Fibroblast of skin of right biceps (primary cell): ENCODE measurements at places on chromosomes 1 and 21.

- peak; percentile 94 for DNase-seq
Measured at GRCh38 chr1:235069577-235070563, 58.8 kb downstream of the TOMM20 start.

DNA sequence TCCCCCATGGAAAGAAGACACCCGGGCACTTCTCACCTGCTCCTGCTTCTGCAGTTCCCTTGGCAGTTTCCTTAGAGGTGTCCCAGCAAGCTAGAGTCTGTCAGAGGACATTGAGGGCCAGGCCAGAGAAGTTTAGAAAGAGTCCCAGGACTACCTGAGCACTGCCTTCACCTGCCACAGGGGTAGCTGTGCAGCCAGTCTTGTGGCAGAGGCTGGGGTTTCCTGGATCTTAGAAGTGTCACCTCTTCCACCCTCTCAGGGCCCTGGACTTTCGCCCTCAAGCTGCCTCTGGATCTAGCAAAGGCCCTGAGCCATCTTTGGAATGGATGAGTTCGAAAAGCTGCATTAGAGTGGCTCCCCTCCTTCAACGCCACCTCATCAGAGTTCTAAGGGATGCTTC, 34.9 kb upstream of the BTG2 start:
- no peak for DNase-seq

GRCh38 chr1:24725209-24725651, 20.0 kb upstream of the CLIC4 start:
- no peak for DNase-seq

DNA sequence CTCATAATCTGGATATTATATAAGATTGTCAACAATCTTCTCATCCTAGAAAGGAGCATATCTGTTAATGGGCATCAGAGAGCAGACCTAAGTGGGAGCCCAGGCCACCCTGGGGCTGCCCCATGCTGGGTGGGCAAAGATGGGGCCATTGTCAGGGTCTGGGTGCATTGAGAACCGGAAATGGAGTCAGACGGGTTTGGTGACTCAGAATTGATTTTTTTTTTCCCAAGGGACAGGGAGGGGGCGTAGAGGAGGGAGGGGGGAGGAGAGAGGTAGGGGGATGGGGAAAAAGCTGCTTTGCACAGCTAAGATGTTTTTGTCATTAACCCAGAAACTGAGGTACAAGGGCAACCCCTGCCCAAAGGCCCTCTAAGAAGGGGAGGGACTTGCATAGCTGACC, 1.3 kb downstream of the ATXN7L2 start:
- peak; percentile 52 for DNase-seq

DNA sequence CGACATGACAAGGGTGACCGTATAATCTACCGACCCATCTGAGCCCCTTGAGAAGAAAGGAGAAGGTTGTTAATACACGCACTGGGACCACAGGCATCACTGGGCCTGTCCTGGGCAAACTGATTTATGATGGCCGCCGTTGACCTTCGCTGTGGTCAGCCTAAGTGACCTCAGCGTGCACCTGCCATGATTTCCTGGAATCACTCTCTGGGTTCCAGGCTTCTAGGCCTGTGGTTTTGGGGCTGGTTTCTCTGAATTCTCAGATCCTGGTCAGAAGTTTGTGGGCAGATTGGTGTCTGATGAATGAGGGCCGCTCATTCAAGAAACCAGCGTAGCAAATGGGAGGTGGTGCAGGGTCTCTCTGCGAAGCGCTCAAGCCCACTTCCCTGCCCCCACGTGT, 64.0 kb downstream of the SIK1 start:
- DNase-seq, result no peak

GRCh38 chr1:185017338-185017737, 28.0 kb upstream of the RNF2 start:
- peak; percentile 89 for DNase-seq

DNA sequence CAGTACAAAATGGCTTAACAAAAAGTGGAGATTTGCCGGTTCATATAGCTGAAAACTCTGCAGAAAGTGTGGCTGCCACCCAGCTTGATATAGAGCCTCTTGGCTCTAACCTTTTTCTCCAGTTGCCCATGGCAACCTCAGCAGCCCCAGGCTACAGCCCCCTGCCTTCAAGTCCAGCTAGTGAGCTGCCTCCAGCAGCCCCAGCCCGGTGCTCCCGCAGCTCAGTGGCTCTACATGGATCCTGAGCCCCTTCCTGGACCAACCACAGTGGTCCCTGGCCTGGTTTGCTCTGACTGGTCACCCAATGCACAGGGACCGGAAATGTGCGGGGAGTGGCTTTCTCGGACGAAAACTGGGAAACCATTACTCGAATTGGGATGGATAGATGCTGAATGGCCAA, 13.3 kb upstream of the ATF3 start:
- DNase-seq, result no peak

DNA sequence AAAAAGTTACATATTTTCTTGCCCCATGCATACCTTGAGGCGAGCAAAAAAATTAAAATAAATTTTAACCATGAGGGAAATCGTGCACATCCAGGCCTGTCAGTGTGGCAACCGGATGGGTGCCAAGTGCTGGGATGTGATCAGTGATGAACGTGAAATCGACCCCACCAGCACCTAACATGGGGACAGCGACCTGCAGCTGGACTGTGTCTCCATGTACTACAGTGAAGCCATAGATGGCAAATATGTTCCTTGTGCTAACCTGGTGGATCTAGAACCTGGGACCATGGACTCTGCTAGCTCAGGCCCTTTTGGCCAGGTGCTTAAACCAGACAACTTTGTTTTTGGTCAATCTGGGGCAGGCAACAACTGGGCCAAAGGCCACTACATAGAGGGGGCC, 67.4 kb upstream of the PODN start:
- DNase-seq, result no peak

DNA sequence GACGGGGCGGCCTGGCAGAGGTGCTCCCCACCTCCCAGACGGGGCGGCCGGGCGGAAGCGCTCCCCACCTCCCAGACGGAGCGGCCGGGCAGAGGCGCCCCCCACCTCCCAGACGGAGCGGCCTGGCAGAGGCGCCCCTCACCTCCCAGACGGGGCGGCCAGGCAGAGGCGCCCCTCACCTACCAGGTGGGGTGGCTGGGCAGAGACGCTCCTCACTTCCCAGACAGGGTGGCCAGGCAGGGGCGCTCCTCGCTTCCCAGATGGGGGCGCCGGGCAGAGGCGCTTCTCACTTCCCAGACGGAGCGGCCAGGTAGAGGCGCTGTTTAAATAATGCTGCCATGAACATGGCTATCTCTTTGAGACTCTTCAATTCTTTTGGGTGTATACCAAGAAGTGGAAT, 43.7 kb upstream of the ATP6V1G3 start:
- DNase-seq, result no peak

DNA sequence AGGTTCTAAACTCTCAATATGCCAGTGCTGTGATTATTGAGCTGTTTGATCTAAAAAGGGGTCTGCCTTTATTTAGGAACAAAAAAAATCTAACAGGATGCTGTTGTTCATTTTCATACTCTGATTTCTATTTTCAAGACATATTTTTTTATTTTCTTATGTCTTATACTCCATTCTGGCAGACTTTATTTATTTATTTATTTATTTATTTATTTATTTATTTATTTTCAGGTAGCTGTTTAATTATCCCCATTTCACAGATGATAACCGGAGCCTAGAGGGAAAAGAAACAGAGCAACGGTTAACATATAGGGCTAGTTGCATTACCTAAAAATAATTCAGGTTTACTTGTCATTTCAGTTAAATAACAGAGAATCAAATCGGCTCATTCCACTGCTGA, 174.4 kb downstream of the CENPF start:
- DNase-seq, result no peak

- no peak for DNase-seq
Measured at GRCh38 chr1:27133991-27134390, 20.9 kb downstream of the SLC9A1 start.

DNA sequence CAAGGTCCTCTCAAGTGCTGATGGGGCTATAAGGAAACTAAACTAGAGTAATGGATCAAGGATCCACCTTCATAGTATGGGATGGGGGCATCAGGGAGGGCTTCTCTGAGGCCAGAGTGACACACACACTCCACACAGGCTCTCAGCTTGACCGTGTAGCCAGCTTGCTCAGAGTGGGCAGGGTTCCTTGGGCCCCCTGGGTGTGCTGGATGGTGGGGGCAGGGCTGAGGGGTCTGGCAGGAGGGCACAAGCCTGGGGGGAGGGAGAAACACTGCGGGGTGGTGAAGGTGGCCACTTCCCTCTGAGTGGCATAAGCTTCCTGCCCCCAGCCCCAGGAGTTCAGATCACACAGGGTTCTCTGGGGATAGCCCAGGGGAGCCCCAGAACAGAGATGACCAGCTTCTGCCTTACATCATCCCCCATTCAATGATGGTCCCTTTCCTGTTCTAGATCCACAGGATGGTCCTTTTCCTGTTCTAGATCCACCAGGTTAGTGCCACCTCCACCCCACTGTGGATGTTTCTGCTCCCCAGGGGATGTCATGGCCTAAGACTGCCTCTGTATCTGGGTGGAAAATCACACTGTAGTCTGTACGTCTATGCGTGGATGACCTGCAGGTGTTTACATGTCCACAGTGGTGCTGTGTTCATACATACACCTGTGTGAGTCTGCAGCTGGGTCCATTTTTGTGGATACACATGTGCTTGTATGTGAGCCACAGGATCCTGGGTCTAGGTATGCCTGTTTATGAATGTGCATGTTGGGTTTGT, 525.0 kb downstream of the PTPRU start:
- DNase-seq, result no peak

DNA sequence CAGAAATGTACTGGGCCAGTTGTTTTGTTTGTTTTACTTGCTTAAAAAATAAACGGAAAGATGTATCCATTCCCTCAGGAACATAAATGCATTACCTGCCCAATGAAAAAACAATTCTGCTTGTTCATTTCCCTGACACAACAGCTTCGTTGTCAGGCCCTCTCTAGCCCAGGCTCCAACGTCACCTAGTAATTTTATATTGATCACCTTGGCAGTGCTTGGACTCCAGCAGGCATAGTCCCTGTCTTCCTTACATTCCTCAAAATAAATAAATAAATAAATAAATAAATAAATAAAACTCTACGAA, 1.2 kb downstream of the CEP170 start:
- no peak for DNase-seq

DNA sequence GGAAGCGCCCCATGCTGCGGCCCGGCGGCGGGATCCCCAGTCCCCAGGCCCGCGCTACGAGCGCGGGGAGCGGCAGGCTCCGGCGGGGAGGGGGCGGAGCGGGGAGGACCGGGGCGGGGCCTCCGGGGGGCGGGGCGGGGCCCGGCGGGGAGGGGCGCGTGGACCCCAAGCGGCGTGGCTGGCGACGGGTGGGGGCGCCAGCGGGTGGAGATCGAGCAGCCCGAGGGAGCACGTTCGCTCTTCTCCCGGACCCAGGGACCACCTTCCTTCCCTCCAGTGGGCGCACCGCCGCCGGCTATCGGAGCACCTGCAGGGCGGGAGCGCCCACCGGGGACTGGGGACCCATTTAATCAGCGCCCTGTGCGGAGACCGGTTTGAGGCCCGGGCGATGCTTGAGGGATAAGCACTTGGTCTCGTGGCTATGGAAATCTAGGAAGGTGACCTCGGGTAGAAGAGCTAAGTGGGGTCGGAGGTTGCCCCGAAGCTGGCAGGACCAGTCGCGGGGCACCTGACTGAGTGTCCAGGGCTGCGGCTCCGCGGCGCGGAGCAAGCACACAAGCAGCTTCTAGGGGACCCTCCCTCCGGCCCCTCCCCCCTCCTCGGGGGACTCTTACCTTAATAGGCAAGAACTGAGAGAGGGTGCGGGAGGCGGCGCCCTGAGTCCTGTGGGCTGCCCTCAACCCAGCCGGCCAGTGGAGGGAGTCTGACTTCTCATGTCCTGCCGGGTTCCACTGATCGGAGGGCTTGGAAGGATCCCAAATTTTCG, at the start of gene TSPAN2:
TSPAN2 (minus strand) TSS at position 84 of the 766 bp plus-strand sequence; CDS start at position 13, 71 bp downstream.
- no peak for DNase-seq

GRCh38 chr1:9068981-9069325, 482 bp downstream of the SLC2A5 start:
- DNase-seq, result no peak

GRCh38 chr1:33697816-33698215, 166.1 kb upstream of the HMGB4 start:
- no peak for DNase-seq

DNA sequence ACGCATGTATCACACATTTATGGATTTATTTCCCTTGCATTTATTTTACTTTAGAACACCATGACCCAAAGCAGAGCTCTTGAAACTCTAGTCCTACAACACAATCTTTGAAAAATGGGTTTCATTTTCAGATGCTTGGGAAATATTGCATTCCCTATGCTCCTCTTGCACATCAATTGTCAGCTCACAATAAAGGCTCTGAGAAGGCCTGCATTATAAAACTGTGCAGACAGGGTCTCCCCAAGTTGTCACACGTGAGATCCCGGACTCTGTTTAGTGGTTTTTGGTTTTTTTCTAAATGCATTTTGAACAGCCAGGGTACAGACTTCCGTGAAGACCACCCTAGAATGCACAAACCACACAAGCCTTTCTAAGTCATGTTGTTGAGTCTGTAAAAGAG, 9.9 kb upstream of the B3GALT5 start:
- DNase-seq, result no peak

- DNase-seq, result no peak
Measured at GRCh38 chr1:198318085-198318484, 161.3 kb downstream of the NEK7 start.

DNA sequence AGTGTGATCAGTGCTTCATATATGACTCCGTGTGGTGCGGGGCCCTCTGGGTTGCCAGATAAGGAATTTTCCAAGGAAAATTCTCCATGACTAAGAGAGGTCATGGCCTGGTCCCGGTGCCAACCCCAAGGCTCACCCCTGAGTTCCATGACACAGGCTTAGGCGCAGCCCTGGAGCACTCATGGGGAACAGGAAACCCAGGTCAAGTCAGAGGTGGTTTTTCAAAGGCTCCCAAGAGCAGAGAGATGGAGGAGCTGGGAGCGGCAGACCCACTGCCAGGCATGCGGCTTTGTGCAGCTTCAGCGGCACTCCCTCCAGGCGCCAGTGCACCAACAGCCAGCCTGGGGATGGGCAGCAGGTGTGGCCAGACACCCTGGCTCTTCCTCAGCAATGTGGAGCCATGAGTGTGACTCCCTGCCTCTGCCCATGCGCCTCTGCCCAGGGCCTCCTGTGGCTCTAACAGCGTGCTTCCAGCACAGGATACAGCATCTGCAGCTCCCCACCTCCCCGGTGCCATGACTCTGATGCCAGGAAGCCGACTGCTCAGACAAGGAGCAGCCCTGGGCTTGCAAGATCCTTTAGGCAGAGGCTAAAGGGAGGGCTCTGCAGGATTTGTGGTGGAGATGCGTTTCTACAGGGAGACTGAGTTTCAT, 47.3 kb downstream of the GPR161 start:
- DNase-seq, result no peak

GRCh38 chr21:24693779-24694178, 913.5 kb downstream of the MRPL39 start:
- no peak for DNase-seq
